Left renal pelvis (tissue), 4 donors: ENCODE measurements at places on chromosomes 13 and 19. TPM values are rescaled to one million over a fixed set of nuclear protein-coding genes. Genes with fewer than 3 reads are reported as not detected.

- DNase-seq = no peak
Observed at GRCh38 chr13:94411747-94412146, 67.7 kb downstream of the DCT start.

DNA sequence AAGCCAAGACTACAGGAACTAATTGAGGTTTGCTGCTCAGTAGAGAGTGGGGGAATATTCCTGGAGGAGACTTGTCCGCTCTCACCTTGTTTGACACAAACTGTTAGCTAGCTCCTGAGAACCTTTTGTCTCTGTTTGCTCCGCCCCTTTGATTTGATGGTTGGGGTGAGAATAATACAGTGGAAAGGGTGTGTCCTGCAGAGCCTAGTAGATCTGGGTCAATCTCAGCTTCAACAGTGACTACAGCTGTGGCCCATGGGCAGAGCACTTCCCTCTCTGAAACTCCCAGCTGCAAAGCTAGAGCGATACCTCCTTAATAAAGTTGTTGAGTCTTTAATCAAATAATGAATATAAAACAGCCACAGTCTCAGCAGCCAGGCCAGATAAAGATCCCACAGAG, 576.7 kb downstream of the DIAPH3 start:
- no peak for DNase-seq

DNA sequence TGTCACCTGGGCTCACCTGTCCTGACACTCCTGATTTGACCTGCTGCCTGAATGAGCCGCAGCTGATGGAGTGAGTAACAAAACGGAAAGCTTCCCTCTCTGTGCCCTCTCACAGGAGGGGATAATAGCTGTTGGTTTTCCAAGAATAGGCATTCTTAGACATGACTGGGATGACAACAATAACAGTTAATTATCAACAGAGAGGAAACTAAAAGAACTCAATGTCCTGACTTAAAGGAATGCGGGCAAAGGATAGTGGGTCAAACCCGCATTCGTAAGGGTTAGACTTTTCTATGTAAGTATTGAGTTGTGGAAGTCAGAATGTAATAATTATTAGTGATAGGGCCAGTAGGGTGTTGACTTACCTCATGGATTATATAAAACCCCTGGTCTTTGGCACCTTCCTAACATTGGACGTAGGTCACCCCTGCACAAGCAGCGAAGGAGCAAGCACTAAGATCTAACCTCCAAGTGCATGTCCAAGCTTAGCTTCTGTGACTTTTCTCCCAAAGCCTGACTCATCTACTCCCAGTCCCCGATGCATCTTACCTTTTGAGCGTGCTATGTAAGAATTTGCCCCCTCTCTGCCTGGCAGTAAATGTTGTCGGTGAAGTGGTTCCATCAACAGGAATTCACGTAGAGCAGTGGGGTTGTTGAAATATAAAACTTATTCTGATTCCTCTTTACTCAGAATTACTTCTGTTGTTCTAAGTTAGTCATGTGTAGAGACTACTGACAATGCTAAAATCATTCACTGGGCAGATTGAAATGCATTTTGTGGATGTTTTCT, 442.3 kb downstream of the FGF9 start:
- DNase-seq = no peak

GRCh38 chr19:56111601-56112312, 9.3 kb downstream of the ZNF787 start:
- no peak for DNase-seq

GRCh38 chr13:75256922-75257321, 225.0 kb downstream of the TBC1D4 start:
- no peak for DNase-seq

DNA sequence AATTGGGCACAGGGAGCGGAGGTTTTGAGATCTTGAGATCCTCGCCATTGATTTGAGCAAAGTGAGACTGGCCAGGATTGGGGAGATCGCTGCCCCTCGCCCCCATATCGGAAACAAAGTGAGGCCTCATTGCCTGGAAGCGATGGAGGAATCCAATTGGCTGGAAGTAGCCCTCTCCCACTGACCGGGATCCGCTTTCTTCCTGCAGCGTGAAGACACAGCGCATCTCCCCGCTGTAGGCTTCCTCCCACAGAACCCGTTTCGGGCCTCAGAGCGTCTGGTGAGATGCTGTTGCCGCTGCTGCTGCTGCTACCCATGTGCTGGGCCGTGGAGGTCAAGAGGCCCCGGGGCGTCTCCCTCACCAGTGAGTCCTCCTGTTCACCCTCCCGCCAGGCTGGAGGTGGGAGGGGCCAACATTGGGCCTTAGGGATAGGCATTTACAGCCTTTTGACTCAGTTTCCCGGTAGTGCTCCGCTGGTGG, 438 bp downstream of the PRKCSH start:
- no peak for DNase-seq

Gene OVOL3
- not detected for polyA plus RNA-seq

Gene ZNF667
- 21.5 TPM for polyA plus RNA-seq

Gene TEX30
- polyA plus RNA-seq = 34.8 TPM

Gene PRR12
- polyA plus RNA-seq = 18.6 TPM
